ENCODE measurements at places on chromosomes 7 and 10.

DNA sequence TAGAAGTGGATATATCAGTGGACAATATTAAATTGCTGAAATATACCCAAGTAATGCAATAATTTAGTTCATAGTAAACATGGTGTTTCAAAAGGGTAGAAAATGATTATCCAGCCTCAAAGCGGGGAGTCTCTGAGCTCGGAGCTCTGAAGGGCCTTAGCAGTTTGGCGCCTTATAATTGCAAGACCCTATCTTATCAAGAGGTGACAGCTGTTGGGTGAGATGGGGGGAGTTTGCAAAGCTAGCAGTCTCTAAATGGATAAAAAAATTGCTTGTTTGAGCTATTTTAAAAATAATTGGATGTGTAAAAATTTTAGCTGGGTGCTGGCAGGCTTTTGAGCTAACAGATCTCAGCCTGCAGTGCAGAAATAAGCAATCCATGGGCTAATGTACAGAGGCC is 219.2 kb downstream of the CCSER2 start:
- no peak for DNase-seq

- DNase-seq, result no peak
Measured at GRCh38 chr7:21948364-21948763, 2.7 kb upstream of the CDCA7L start.

- no peak for DNase-seq
Measured at GRCh38 chr10:52864201-52865106, 91.9 kb upstream of the MBL2 start.

DNA sequence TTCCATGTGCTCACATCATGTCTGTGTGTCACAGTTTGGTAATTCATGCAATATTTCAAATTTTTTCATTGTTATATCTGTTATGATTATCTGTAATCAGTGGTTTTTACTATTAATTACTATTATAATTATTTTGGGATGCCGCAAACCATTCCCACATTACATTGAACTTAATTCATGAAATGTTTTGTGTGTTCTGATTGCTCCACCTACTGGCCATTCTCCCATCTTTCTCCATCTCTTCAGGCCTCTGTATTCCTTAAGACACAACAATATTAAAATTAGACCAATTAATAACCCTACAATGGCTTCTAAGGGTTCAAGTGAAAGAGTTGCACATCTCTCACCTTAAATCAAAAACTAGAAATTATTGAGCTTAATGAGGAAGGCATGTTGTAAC is 398.5 kb downstream of the PCDH15 start:
- no peak for DNase-seq

GRCh38 chr7:151672716-151673115 is 153.0 kb upstream of the RHEB start:
- DNase-seq, result no peak

DNA sequence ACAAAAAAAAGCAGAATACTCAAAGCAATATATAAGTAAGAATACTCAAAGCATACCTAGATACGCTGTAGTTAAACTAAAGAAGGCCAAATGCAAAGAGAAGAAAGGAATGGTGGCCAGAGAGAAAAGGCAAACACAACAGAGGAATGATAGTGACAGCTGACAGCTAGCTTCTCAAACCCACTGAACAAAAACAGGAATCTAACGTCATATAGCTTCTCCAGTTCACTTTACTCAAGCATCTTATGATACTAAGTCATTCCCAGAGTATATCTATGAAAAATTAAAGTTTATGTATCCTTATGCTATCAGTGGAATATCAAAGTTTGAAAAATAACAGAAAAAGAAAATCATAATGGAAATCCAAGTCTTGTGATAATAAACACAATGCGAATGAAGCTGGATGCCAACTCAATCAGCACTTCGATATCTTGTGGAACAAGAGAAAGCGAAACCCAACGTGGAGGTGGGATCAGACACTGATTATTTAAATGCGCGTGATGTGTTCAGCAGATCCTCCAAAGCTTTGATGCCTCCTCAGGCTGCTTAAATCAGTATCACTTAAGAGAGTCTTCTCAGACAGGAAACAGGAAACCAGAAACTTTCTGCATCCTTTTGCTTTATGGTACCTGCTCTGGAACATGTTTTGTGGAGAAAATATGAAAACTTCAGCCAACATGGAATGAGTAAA is 102.8 kb downstream of the PIP4K2A start:
- DNase-seq, result peak; percentile 50

GRCh38 chr7:101795461-101795860 is 22.0 kb upstream of the CUX1 start:
- DNase-seq, result no peak

- peak; percentile 63 for DNase-seq
Measured at GRCh38 chr10:77836299-77836820, 90.2 kb downstream of the DLG5 start.

DNA sequence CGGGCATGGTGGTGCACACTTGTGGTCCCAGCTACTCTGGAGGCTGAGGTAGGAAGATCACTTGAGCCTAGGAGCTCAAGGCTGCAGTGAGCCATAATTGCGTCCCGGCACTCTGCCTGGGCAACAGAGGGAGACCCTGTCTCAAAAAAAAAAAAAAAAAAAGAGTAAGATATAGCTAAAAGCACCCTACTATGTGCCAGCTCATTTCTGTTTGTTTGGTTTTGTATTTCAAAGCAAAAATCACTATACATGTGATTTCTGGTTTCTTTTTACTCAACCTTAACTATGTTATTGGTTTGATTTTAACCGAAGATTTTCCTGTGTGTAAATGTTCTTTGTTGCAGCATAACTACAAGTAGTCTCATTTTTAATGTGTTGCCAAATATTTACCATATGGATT is 66.5 kb upstream of the RSBN1L start:
- no peak for DNase-seq

DNA sequence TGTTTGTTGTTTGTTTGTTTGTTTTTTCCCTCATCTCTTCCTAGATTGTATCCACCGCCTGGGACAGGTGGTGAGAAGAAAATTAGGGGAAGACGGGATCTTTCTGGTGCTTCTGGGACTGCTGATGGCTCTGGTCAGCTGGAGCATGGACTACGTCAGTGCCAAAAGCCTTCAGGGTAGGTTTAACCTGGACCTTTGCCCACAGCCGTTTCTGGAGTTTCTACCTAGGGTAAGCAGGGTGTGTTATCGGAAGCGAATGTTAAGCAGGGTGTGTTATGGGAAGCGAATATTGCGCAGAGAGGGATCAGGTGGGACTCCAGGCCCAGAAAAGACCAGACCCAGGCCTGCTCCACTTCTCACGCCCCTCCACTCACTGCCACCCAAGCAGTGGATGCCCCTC is 4.7 kb downstream of the CLCN1 start:
- no peak for DNase-seq

DNA sequence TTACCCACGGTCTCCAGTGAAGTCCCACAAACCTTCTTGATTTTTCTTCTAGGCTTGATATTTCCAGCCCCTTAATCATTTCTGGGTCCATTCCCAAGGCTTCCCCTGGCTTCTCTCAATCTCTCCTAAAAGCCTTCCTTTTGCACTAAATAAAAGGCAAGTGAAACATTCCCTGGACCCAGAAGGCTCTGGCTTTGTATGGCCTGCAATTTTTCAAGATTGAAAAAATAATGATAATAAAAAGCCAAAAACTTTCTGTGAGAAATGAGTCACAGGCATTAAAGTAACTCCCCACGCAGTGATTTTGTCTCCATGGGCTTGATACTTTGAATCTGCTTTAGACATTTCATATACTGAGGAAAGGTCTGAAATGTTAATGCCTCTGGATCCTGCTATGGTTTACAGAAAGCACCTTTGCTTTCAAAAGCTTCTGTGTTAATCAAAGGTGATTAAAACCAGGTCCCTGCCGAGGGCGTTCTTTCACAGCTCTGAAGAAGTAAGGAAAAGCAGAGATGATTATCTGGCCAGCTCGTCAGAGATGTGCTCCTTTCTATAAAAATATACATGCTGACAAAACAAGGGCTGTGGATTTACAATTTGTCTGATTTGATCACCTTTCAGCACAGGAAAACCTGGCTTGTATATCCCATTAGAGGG is 118.9 kb upstream of the TMEM72 start:
- DNase-seq, result no peak

GRCh38 chr10:128473911-128474310 is 347.7 kb upstream of the MKI67 start:
- DNase-seq, result no peak

- no peak for DNase-seq
Measured at GRCh38 chr10:6056411-6057135, 5.6 kb downstream of the IL2RA start.
